Fibroblast of skin of scalp (primary cell): ENCODE measurements at places on chromosomes 7 and 10.

- no peak for DNase-seq
Observed at GRCh38 chr10:72336259-72337038, 18.3 kb downstream of the DNAJB12 start.

DNA sequence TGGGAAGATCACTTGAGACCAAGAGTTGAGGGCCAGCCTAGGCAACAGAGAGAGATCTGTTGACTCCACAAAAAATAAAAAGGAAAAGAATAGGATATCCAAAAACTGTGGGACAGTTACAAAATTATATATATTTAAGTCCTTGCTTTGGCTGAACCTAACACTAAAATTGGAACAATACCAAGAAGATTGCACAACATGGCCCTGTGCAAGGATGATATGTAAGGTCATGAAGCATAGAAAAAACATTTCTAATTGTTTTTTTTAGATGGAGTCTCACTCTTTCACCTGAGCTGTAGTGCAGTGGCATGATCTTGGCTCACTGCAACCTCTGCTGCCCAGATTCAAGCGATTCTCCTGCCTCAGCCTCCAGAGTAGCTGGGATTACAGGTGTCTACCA lies 139.0 kb downstream of the TPST1 start:
- peak; percentile 22 for DNase-seq

DNA sequence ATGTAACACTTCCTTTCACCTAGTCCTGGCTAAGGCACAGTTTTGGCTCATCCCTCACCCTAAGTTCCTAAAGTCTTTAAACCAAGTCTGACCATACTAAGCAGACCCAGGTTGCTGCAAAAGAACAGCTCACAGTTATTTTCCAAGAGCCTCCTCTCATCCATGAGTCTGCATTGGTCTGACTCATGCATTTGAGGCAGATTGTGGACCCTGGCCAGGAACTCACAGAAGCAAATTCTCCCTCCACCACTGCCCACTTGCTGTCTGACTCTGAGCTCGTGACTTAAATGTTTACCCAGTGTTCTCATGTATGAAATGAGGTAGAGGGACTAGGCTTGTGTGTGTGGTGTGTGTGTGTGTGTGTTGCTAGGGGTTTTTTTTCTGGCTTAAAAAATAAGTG lies 1272.8 kb downstream of the TYW1 start:
- peak; percentile 70 for DNase-seq

DNA sequence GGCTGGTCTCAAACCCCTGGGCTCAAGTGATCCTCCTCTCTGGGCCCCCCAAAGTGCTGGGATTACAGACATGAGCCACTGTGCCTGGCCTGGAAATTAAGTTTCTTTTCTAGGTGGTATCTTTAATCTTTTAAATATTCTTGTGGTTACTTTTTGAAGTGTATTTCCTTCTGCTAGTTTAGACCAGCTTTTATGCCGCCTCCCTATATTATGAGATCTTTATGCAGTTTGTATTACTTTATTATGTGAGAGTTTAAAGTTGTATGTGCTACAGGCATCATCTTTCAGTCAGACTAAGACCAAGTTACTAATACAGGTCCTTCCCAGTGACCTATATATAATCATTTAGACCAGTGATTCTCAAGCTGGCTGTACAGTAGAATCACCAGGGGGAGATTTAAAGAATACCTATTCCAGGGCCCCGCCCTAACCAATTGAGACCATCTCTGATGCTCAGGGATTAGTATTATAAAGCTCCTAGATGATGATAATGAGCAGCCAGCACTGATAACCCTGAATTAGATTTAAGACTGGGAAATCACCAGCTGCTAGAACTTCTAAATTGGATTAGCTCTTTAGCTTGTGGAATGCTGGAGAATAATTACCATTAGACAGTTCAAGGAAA lies 11.3 kb downstream of the INPP5F start:
- no peak for DNase-seq

- DNase-seq: peak; percentile 27
Observed at GRCh38 chr10:6995831-6996230, 415.0 kb downstream of the SFMBT2 start.

DNA sequence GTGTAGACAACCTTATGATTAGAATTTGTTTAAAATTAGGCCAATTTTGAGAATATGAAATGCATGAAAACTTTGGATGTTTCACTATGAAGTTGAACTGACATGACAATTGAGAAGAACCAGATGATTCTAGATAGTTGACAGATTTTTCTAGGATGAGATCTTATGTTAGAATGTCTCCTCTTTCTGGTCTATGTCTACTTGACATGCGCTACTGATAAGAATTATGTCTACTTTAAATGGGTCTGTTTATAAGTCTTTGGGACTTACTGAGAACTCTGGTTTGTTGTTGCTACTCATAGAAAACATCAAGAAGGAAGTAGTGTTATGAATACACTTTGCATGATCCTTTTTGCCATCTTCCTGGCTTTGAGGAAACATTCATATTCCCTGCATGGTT lies 228.2 kb upstream of the CCDC6 start:
- no peak for DNase-seq
